ENCODE measurements at places on chromosomes 7 and 10. TPM values are rescaled to one million over a fixed set of nuclear protein-coding genes. Genes with fewer than 3 reads are reported as not detected.

- no peak for DNase-seq
Measured at GRCh38 chr7:27900006-27900405, 160.0 kb downstream of the TAX1BP1 start.

- DNase-seq, result peak; percentile 96
Measured at GRCh38 chr7:6258440-6259182, 13.8 kb downstream of the CYTH3 start.

Gene CSGALNACT2
- total RNA-seq, result 35.7 TPM

Gene MRM2
- 20.7 TPM for total RNA-seq

Gene CLCN1
- total RNA-seq, result 0.16 TPM

DNA sequence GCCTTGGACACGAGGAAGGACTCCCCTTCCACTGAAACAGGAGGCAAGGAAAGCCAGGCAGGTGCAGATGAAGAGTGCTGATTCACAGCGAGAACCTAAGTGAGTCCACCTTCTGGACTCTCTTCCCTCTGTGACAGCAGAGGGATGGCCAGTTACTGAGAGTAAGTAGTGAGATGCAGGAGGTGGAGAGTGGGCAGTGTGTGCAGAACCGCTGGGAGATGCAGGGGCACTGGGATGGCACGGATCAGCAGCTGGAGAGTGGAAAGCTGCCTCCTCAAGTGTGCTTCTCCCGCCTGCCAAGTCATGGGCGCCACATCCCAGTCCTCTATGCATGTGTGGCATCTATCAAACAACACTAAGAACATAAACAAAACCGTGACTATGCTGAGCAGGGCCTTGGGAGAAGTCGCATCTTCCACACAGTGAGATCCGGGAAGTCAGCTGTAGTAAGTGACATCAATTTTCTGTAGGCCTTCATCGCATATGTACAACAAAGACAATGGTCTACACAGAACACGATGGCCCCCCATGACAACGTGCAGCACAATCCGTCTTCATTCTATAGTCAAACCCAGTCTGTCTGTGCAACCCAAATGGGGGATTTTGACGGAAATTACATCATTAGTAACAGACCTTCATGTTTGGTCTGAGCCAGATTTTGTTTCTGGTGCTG is 217.4 kb upstream of the KLF14 start:
- DNase-seq, result no peak
